ENCODE measurements at places on chromosomes 5 and 9.

DNA sequence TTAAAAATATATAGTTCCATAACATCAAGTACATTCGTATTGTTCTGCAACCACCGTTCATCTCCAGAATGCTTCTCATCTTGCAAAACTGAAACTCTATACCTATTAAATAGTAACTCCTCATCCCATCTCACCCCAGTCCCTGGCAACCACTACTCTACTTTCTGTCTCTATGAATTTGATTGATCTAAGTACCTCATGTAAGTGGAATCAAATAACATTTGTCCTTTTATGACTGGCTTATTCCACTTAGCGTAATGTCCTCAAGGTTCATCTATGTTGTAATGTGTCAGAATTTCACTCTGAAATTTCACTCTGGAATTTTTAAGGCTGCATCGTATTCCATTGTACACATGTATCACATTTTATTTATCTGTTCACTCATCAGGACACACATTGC, 132.1 kb upstream of the RUSC2 start:
- DNase-seq, result no peak

- no peak for DNase-seq
These were observed 27.1 kb upstream of the FAM240B start for GRCh38 chr9:38747067-38747466.

- no peak for DNase-seq
These were observed 189.5 kb downstream of the SEMA5A start for GRCh38 chr5:9356351-9356825.

GRCh38 chr5:83672646-83673045, 48.0 kb downstream of the HAPLN1 start:
- DNase-seq, result no peak

GRCh38 chr5:155936520-155937406, 390.2 kb upstream of the SGCD start:
- DNase-seq, result no peak
